ENCODE measurements at places on chromosomes 11 and 22. TPM values are rescaled to one million over a fixed set of nuclear protein-coding genes. Genes with fewer than 3 reads are reported as not detected.

The CARD16 gene
- 13.5 TPM for total RNA-seq

The APLNR gene
- total RNA-seq, result not detected

DNA sequence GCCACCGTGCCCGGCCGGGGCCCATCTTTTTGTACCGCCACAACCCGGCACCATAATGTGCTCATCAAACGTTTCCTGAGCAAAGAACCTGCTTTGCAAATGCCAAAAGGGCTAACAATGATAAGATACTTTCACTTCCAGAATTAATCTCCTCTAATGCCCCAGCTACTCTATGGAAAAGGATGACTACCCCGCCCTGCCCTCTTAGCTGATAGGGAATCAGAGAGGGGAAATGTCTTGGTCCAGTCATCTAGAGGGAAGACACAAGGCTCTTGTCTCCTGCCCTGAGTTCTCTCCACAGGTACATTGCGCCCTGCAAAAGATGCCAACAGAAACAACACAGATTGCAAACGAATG lies 586 bp downstream of the TTLL1 start:
- DNase-seq, result no peak

DNA sequence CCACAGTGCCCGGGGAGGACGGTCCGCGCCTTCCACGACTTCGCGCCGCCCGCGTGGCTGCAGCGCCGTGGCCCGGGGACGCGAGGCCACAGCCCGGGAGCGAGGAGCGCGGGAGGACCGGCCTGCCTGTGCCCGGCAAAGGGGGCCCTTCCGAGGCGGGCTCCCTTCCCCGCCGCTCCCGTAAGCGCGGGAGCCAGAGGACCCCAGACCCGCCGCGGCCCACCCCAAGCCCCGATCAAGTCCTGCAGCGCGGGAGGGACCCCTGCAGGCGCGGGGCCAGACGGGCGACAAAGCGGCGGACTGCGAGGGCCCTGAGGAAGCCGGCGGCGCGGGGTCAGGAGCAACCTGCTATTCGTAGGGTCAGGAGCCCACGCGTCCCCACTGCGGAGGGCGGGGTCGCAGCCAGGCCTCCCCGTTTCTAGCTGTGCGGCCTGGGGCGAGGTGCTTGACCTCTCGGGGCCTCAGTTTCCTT lies 110.3 kb downstream of the WNT7B start:
- DNase-seq, result no peak

DNA sequence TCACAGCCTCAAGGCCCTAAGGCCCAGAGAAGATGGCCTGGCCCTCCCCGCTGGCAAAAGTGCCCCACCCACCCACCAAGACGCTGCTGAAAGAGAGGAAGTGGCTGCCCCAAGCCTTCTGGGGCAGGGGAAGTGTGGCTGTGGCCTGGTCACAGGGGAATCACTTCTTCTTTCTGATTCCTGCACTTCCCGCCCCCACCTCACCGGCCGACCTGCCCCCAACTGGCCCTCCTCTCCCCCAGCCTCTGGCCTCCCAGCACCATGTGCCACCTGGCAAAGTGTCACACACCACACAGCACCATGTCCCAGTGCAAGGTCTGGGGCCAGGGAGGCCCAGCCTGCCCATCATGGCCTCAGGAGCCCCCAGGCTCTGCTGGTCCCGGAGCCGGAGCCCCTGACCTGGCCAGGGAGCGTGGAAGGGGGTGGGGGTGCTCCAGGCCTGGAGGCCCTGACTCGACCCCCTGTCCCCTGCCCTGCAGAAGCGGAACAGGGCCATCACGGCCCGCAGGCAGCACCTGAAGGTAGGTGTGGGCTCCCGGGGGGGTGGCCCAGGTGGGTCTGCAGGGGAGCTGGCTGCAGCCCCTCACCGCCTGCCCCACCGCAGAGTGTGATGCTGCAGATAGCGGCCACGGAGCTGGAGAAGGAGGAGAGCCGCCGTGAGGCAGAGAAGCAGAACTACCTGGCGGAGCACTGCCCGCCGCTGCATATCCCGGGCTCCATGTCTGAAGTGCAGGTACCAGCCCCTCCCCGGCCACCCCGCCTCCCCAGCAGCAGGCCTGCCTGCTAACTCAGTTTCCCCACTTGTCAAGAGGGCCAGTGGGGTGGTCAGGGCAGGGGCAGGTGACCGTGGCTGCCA lies 1.4 kb downstream of the TNNI2 start:
- DNase-seq, result no peak
